ENCODE measurements at places on chromosomes 3 and 15.

DNA sequence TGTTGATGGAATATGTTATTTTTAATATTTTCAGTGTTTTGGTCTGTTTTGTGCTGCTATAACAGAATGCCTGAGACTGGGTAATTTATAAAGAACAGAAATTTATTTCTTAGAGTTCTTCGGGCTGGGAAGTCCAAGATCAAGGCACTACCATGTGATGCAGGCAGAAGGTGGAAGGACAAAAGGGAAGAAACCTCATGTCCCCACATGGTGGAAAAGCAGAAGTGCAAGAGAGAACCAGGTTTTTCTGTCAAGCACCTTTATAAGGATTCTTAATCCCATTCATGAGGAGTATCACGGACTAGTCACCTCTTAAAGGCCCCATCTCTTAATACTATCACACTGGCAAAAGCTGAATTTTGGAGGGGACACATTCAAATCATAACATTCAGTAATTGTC, 57.9 kb upstream of the EPHB3 start:
- no peak for DNase-seq

GRCh38 chr3:112128843-112129727, 4.0 kb downstream of the GCSAM start:
- DNase-seq: peak; percentile 18

- DNase-seq: no peak
Measured at GRCh38 chr15:52558196-52558595, 10.6 kb downstream of the ARPP19 start.

- DNase-seq: no peak
Measured at GRCh38 chr3:42675909-42676308, 9.4 kb upstream of the KLHL40 start.

GRCh38 chr3:195046441-195046840, 224.5 kb downstream of the XXYLT1 start:
- DNase-seq: no peak

- DNase-seq: no peak
Measured at GRCh38 chr15:35436422-35436821, 109.5 kb downstream of the DPH6 start.

DNA sequence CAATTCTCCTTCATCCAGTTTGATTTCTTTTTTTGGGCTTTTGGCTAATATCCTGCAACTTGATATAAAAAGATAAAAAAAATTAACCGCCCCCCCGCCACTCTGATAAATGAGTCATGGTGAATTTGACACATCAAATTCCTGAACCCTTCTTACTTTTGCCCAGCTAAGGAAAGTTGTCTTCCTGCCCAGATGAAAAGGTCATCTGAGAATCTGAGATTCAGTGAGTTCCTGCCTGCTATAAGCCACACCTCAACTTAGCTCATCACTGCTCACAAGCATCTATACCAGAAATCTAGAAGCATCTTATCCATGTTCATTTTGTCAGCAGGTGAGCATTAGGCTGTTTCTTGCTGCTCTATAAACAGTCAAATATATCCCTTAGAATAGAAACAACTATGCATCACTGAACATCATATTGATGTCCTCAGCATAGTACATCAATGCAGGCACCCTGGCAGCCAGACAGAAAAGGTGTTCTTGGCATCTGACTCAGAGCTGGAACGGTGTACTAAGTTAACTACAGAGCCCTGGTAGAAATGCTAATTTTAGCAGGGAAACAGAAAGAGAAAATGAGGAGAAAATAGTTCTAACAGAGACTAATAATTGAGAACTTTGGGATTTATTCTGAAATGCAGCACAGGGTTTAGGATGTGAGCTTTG, 77.1 kb downstream of the SEMA6D start:
- DNase-seq: no peak

- DNase-seq: no peak
Measured at GRCh38 chr3:81872566-81872965, 111.1 kb upstream of the GBE1 start.

GRCh38 chr15:46442184-46442583, 807.4 kb downstream of the SQOR start:
- no peak for DNase-seq

- no peak for DNase-seq
Measured at GRCh38 chr3:146396792-146397191, 72.6 kb downstream of the PLSCR2 start.

GRCh38 chr3:185071287-185071800, 81.5 kb downstream of the C3orf70 start:
- no peak for DNase-seq

DNA sequence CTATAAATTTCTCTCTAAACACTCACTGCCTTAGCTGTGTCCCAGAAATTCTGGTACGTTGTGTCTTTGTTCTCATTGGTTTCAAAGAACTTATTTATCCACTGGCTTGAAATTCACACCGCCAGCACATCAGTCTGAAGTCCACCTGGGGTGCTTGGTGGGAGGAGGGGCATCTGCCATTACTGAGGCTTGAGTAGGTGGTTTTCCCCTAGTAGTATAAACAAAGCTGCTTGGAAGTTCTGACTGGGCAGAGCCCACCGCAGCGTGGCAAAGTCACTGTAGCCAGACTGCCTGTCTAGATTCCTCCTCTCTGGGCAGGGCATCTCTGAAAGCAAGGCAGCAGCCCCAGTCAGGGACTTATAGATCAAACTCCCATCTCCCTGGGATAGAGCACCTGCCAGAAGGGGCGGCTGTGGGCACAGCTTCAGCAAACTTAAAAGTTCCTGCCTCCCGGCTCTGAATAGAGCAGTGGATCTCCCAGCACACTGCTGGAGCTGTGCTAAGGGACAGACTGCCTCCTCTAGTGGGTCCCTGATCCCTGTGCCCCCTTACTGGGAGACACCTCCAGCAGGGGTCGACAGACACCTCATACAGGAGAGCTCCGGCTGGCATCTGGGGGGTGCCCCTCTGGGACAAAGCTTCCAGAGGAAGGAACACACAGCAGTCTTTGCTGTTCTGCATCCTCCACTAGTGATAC, 114.1 kb downstream of the SUCLG2 start:
- no peak for DNase-seq

DNA sequence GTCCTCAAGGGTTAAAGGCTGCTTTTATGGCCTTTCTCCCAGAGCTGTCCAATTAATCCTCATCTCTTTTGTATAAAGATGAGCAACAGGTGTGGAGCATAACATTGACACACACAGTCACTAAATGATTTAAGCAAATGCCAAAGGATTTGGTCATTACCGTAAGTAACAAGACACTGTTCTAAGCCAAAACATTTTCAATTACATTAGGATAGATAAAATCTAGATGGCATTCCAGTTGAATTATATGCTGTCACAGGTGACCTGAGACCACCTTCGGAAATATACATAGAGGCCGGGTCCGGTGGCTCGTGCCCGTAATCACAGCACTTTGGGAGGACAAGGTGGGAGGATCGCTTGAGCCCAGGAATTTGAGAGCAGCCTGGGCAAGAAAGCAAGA, 105.3 kb upstream of the UBE3A start:
- DNase-seq: no peak

- no peak for DNase-seq
Measured at GRCh38 chr3:129603561-129603942, 2.9 kb downstream of the PLXND1 start.

DNA sequence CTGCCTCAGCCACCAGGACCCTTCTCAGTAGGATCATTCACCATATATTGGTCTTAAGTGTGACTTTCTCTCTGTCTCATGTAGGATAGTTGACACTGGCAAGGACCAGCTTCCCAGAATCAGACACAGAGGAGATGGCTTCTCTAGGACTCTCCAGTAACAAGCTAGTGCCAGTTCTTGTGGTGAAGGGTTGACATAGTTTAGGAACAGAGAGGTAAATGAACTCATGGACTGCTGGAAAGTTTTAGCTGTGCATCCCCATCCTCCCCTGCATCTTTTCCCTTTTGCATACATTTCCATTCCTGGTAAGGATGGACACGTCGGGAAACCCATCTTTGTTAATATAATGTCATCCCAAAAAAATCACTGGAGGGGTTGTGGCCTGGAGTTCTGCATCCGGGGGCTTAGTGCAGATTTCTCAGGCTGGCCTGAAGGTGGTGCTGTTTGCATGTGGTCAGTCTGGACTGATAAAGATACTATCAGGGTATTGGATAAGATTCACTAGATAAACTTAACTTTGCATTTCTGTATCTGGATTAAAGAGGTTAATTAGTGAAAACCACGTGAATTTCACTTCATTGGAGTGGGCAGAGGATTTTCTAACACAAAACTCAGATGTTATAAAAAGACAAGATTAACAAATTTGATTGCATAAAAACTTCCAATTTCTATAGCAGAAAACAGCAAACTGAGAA, 110.8 kb downstream of the TBC1D2B start:
- DNase-seq: no peak

- DNase-seq: no peak
Measured at GRCh38 chr3:133812872-133813271, 7.3 kb downstream of the SRPRB start.

GRCh38 chr15:62867844-62868243, 174.7 kb upstream of the TPM1 start:
- no peak for DNase-seq

GRCh38 chr3:58052373-58053273, 44.4 kb downstream of the FLNB start:
- peak; percentile 8 for DNase-seq

GRCh38 chr3:119343719-119344118, 49.5 kb downstream of the ARHGAP31 start:
- DNase-seq: no peak

- no peak for DNase-seq
Measured at GRCh38 chr3:45923755-45924154, 19.5 kb upstream of the CXCR6 start.

GRCh38 chr15:54374184-54374952, 396.1 kb downstream of the UNC13C start:
- no peak for DNase-seq

GRCh38 chr15:75167588-75168350, 33.9 kb upstream of the C15orf39 start:
- DNase-seq: no peak

GRCh38 chr3:12467746-12468145, 16.5 kb upstream of the TSEN2 start:
- DNase-seq: no peak

GRCh38 chr3:127784283-127784682, 38.0 kb downstream of the MGLL start:
- no peak for DNase-seq

GRCh38 chr3:65878831-65879230, 159.9 kb downstream of the MAGI1 start:
- DNase-seq: no peak

DNA sequence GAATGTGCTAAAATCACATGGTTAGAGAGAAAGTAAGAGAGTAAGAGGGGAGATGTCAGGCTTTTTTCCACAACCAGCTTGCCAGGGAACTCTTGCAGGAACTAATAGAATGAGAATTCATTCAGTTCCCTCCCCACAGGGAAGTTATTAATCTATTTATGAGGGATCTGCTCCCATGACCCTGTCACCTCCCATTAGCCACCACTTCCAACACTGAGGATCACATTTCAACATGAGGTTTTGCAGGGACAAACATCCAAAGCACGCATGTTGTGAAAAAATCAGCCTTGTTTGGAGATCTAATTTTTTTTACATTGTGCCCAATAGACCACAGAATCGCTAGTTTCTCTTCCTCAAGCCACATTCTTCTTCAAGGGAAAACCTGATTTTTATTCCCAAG, 904.0 kb downstream of the TBL1XR1 start:
- no peak for DNase-seq

DNA sequence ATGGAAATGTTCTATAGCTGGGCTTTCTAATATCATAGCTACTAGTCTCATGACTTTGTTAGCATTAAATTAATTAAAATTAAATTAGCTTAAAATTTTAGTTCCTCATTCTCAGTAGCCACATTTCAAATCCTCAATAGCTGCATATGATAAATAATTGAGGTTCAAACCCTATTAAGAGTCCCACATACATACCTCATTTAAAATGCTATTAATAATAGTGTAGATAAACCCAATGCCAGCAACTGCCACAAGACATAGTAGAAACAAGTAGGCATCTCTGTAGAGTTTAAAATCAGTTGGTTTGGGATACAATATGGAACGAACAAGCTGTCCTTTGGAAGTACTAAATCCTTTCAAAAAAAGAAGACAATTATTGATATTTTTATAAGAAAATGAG, 39.1 kb downstream of the ATP13A3 start:
- no peak for DNase-seq

- no peak for DNase-seq
Measured at GRCh38 chr3:168655611-168656010, 559.9 kb upstream of the GOLIM4 start.

DNA sequence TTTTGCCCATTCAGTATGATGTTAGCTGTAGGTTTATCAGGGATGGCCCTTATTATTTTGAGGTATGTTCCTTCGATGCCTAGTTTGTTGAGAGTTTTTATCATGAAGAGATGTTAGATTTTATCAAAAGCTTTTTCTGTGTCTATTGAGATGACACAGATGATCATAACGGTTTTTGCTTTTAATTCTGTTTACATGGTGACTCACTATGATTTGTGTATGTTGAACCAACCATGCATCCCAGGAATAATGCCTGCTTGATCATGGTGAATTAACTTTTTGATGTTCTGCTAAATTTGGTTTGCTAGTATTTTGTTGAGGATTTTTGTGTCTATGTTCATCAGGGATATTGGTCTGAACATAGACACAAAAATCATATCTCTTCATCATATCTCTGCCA, 8.3 kb downstream of the GPR156 start:
- DNase-seq: no peak

DNA sequence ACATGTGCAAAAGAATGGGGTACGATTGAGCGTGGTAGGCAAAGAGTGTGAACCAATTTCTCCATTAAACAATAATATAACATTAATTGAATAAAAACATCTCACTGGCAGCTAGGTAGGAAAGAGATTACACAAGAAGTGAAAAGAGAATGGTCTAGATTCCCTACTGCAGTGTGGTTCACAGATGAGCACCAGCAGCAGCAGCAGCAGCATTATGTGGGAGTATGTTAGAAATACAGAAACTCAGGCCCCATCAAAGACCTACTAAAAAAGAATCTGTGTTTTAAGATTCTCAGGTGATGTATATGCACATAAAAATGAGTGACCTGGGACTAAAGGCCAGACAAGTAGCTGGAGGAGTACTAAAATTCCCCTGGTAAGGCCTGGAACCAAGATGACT, 118.2 kb downstream of the ADAM10 start:
- no peak for DNase-seq

- DNase-seq: no peak
Measured at GRCh38 chr15:77831986-77832385, 199.3 kb upstream of the LINGO1 start.

- no peak for DNase-seq
Measured at GRCh38 chr3:122101646-122102045, 46.5 kb downstream of the CD86 start.

Measured in stimulated activated CD8-positive, alpha-beta memory T cell treated with anti-CD3 and anti-CD28 coated beads, Interleukin-4, amount 100 ng/mL, for 4 hours (primary cell).